HAP-1 (cell line): ENCODE measurements at places on chromosomes 1 and 21.

GRCh38 chr1:150144606-150145005 lies 5.1 kb upstream of the PLEKHO1 start:
- no peak for DNase-seq

DNA sequence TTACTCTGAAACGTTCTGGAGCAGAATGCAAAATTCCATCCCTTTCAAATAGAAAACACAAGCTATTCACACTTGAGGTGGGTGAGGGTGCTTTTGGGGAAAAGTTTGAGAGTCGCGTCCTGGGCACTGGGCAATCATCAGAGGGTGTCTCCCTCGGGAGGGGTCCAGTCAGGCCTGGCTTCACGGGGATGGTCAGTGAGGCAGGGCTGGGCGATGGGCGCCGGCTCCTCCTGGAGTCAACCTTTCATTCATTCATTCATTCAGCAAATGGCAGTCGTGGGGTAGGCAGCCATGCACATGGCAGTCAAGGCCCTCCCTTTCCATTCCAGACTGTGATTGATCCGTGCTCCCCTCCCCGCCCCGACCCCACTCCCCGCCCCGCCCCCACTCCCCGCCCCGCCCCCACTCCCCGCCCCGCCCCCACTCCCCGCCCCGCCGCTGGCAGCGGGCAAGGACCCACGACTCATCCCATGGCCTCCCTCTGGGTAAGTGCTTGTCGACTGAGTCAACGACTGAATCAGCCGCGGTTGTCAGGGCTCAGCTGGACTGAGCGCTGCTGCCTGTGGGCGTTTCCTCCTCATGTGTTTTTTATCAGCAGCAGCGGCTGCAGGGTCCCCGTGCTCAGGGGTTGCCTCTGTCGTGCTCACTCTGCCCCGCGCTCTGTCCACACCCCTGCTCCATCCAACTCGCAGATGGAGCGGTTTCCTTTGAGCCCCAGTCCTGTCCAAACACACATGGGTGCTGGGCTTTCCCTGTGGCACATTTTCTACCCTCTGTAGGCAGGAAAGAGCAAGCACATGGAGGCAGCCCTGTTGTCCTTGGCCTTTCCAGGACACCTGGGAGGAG lies 12.5 kb upstream of the SPSB1 start:
- no peak for DNase-seq

GRCh38 chr1:223765036-223765718 lies 52.8 kb downstream of the CAPN2 start:
- DNase-seq: no peak

- DNase-seq: no peak
Measured at GRCh38 chr1:36133484-36133883, 8.5 kb upstream of the COL8A2 start.

DNA sequence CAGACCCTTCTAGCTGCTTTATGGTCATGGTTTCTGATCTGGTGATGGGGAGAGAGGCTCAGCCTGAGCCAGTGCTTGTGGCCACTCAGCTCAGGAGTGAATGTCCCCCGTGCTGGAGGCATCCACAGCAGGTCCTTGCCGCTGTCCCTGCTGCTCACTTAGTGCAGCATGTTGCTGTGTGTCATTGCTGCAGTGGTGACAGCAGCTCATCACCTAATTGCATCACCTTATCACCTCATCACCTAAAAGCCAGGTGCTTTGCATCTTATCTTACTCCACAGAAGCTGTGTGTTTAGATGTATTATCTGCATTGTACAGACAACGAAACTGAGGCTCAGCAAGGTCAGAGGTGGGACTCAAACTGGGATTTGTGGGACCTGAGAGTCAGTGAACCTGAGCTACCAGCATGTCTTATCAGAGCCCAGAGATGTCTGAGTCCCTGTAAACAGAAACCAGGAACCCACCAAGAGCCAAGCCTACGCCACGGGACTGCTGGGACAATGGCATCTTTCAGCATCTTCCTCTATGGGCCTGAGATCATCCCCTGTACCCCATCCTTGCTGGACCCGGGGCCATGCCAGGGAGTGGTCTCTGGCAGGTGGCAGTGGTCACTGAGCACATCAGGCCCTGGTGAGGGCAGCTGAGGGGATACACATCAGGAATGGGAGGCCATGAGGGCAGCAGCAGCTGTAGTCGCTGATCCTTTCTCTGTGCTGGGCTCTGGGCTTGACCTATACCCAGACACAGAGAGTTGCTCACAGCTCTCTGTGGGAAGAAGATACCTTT lies 6.5 kb downstream of the PODN start:
- peak; percentile 1 for DNase-seq
